ENCODE measurements at places on chromosomes 16 and 17. TPM values are rescaled to one million over a fixed set of nuclear protein-coding genes. Genes with fewer than 3 reads are reported as not detected.

The SRCIN1 gene
- total RNA-seq = 0.39 TPM

The SLC16A5 gene
- total RNA-seq = 7.2 TPM

The NEUROD2 gene
- not detected for total RNA-seq

The MYH2 gene
- 7,455 TPM for total RNA-seq

DNA sequence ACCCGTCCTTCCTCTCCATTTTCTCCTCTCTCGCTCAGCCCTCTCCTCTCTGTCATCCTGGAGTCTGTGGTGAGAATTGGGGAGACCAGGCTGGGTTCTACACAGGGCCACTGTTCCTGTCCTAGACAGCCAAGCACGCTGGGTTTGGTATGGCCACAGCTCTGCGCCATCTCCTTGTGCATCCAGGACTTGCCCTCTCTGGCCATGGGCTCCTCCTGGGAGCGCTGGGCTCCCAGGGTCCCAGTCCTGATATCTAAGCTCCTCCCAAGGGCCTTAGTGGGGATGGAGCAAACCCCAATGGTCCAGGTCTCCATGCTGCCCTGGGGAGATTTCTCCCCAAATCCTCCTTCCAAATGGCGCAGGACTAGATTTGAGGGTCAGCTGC, 27.2 kb upstream of the ITGA3 start:
- DNase-seq = no peak

- DNase-seq = no peak
Measured at GRCh38 chr16:85006639-85007038, 4.7 kb downstream of the ZDHHC7 start.

- DNase-seq = no peak
Measured at GRCh38 chr17:8126491-8127066, 2.7 kb upstream of the HES7 start.

DNA sequence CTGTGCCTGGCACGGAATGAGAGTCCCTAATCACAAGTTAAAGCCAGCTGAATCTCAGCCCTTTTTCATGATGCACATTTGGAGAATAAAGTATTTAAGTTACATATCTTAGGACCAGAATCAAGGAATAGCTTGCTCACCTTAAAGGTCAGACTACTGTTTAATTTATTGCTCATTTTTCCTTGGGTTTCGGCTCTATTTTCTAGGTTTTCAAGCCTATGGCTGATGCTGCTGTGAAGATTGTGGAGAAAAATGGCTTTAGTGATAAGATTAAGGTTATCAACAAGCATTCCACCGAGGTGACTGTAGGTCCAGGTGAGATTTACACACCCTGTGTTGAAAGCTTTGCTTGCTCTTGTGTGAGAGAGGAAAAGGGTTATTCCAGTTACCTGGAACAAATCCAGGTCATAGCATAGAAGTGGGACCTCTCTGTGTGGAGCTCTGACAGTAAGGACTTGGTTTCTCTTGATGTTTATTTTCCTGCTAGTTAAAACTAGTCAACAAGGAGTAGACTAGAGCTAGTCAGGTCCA, 18.1 kb downstream of the PRMT7 start:
- DNase-seq = no peak

GRCh38 chr17:61467416-61468262, 15.4 kb downstream of the TBX4 start:
- DNase-seq = no peak

GRCh38 chr17:40547079-40547784, 18.0 kb downstream of the CCR7 start:
- DNase-seq = peak; percentile 44

DNA sequence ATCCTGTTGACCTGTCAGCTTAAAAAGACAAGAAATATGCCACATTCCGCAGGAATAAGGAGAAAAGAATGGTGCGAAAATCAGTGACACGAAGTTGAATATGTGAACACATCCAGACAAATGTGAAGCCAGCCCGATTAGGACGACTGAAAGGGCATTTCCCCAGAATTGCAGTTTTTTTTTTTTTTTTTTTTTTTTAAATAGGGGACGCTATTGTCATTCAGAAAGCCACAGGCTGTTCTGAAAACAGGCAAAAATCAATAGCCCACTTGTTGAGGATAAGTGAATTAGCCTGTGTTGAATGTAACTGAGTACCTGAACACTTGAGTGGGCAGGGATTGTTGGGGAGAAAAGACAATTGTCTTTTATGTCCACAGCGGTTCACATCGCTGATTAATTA, 507.1 kb downstream of the WWOX start:
- DNase-seq = no peak

All from psoas muscle (tissue), 8 donors.